CD4-positive, alpha-beta memory T cell (primary cell): ENCODE measurements at places on chromosomes 16 and 17. TPM values are rescaled to one million over a fixed set of nuclear protein-coding genes. Genes with fewer than 3 reads are reported as not detected.

DNA sequence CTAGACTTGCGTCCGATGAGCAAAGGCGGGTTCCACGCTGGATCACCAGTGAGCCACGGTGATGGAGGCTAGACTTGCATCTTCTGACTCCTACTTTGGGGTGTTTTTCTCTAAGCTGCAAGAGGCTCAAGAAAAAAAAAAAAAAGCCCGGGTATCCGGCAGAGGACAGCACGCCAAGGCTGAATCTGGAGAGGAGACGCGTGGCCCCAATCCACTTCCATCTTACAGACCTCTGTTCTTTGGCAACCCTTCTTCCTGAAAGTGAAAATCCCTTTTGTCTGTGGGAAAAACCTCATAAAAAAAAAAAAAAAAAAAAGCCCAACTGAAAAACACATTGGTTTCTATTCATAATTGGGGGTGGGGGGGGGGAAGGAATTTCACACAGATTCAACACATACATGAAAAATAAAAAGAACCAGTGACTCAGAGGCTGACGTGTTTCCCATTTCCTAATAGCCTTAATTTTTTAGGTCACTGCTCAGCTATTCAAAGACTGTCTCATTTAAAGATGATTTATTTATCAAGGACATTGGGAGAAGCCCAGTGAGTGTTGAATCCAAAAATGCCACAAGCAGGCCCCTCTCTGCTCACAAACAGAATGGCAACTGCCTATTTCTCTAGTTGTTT lies 258.3 kb downstream of the FOXL1 start:
- DNase-seq: no peak
- H3K36me3 ChIP-seq: no peaks in the 10 kb centered on the region
- no peak overlapping the region for H3K4me3 ChIP-seq
- no peaks in the 10 kb centered on the region for H3K4me1 ChIP-seq
- no peak overlapping the region for H3K27ac ChIP-seq

DNA sequence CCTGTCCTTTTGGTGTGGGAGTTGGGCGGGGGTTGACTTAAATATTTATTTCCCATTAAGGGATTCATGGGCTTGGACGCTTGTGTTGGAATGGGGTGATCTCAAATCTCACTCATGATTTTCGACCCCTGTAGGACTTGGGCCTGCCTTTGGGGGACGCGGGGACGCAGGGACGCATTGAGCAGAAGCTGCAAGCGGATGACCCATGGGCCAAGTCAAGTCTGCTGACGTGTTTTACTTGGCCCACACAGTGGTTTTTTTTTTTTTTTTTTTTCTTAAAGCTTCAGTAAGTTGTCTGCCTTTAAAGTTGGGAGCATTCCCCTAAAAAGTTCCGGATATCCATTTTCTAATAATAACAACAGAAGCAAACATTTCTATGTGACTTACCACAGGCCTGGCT lies 28.9 kb downstream of the CMIP start:
- peaks cover 81% of the 10 kb centered on the region for H3K4me1 ChIP-seq
- no peaks in the 10 kb centered on the region for H3K27me3 ChIP-seq
- H3K4me3 ChIP-seq: no peak overlapping the region
- no peaks in the 10 kb centered on the region for H3K36me3 ChIP-seq

Gene ABCA8
- total RNA-seq: not detected

Gene MYLK3
- 0.32 TPM for total RNA-seq
